GM12891 (cell line): ENCODE measurements at places on chromosomes 3 and 15.

DNA sequence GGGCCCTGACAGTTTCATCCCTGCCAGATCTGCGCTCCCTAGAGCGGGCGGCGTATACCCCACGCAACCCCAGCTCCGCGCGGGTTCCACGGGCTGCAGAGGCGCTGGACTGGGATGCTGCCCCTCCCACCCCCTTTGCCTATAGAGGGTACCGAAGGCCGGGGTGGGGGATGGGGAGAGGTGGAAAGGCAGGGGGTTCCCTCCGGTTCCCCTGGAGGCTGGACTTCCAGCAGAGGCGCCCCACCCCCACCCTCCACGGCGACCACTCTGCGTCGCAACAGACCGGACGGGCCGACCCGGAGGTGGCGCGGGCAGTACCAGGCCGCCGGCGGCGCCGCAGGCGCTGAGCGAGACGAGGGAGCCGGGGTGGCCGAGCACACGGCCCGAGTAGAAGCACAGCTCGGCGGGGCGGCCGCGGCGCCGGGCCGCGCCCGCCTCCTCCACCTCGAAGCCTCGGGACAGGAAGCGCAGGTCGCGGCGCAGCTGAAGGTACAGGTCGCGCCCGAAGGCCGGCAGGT is 995 bp downstream of the ADAMTS17 start:
- DNase-seq, result no peak

DNA sequence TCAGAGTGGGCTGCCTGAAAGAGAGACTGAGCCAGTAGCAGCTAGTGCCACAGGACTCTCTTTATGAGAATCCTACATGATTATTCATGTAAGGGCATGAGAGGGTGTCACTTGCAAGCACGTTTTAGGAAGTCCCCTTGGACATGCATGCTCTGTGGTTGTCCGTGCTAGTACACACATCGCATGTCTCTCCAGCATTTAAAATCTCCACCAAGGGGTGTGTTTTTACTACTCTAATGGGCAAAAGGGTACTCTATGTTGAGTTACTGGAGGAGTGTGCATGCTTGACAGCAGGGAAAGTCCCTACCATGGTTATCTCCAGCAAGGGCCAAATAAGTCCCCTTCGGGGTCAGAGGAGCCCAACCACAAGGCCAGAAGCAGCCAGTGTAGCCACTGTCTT is 70.7 kb downstream of the DCLK3 start:
- DNase-seq, result no peak

GRCh38 chr15:69533522-69533921 is 80.9 kb downstream of the RPLP1 start:
- no peak for DNase-seq

DNA sequence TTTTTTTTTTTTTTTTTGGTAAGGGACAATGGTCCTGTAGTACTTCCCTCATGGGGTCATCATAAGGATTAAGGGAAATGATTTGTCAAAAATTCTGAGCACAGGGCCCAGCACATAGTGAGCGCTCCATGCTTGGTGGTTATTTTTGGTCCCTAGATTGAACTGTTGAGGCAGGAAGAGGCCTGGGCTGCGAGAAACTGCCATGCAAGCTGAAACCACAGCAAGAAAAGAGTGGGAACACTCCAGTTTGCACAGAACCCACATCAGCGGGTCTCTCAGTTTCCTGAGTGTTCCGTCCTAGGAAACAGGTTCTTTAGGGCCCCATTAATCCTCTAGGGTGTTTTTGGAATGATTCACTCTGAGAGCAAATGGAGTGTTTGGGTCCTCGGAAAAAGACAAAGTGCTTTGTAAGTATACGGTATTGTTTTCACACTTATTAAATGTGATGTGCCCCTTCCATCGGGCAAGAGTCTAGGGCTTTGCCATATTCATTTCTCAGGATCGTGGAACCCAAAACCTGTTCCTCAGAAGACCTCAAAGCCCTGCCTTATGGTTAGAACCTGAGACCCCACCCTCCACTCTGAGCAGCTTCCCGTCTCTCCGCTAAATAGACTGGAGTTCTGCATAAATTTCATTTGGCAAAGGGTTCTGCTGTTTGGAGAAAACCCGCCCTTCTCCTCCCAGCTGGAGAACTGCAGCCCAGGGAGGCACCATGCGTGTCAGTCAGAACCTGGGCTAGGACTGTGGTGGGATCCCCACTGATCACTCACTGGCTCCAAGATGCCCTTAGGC is 60.4 kb downstream of the SPSB4 start:
- DNase-seq, result no peak

- no peak for DNase-seq
Observed at GRCh38 chr15:67559158-67559557, 16.7 kb downstream of the MAP2K5 start.

DNA sequence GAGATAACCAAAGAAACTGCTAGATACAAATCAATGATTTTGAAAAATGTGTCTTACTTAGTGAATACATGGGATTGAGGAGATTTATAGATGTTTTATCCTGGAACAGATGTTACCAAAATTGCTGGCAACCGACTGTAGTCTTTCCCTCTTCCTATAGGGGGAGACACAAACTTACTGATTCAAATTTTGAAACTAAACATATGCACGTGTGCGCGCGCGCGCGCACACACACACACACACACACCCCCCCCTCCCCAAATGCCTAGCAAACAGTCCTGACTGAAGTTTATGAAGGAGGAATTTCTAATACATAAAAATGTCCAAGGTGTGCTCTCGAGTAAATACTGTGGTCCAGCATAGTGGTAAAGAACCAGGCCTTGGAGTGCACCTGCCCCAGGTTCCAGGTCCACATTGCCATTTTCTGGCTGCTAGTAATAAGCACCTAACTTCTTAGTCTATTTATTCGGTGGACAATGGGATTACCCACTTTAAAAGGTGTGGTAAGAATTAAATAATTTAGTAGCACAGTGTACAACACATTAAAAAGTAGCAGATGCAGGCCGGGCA is 18.5 kb upstream of the C3orf62 start:
- no peak for DNase-seq

DNA sequence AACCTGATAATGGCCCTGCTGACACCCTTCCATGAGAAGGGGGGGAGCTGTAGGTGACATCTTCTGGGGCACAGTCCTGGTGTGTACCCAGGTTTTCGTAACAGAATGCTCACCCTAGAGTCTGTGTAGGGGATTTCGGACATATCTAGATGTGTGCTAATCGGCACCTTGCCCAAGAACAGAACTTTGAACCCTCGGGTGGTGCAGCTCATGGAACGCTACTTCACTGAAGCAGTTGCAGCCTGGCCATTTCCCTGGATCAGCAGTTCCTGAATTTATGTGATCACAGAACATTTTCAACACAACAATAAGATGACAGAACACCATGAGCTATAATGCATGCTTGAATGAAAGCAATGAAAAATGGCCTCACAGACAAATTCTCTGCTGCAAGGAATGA is 57.5 kb upstream of the MUC13 start:
- no peak for DNase-seq

GRCh38 chr3:17367171-17367570 is 375.3 kb downstream of the TBC1D5 start:
- DNase-seq, result no peak

DNA sequence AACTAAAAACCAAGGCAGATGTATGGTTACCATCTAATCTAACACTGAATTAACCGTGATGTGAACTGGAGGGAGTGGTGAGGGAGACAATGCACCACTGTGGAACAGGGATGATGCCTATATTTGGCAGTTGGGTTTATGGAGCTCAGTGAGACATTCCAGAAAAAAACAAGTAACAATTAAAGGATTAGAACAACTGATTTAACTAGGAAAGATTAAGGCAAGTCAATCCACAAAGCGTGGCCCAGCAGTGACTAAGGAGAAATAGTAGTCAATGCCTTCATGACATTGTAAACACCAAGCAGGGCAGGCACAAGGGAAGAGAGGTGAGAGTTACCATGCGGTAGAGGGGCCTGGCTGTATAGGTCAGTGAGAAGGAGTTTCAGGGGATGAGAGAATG is 38.1 kb downstream of the CHAC1 start:
- no peak for DNase-seq

GRCh38 chr3:135645541-135645940 is 320.0 kb upstream of the PPP2R3A start:
- no peak for DNase-seq

GRCh38 chr15:32838338-32838737 is 120.5 kb downstream of the GREM1 start:
- DNase-seq, result no peak
